Activated CD4-positive, alpha-beta T cell treated with anti-CD3 and anti-CD28 coated beads, Interleukin-2, amount 50 U/mL, for 1 hour (primary cell): ENCODE measurements at places on chromosomes 6 and 20.

DNA sequence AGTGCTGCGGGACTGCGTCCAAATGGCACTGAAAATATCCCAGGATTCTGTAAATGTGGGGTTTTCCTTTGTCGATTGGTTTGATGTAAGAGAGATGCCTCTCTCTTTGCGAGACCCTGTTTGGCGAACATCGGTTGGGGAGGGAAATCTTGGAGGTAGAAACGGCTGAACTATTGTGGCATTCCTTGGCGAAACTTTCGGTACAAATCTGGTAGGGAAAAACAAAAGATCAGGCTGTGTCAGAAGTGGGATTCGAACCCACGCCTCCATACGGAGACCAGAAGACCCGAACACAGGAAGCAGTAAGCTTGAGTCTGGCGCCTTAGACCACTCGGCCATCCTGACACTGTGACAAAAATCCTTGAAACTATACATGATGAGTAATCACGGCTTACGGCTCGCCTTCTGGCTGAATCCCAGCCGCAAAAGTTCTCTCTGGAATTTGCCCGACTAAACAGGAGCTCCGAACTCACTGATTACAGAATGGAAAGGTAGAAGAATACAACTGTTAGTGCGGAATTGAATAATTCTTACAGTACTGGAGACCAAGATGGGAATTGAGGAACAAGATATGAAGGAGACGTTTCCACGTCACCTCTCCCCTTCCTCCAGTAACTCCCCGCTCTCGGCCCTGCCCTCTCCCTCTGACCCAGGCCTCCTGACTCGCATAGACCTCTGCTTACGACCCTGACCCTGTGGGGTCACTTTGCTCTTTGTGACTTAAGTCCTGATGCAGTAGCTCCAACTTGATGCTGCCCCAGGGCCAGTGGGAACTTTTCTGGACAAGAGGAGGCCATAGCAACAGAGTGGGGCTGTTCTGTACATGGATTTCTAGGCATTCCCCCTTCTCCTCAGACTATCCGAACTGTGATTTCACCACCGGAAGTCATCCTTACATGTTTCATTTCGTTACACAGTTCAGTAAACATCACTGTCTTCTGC is 132.8 kb upstream of the ZNF184 start:
- no peak for DNase-seq

GRCh38 chr6:81770381-81770780 is 17.9 kb upstream of the TENT5A start:
- DNase-seq = no peak

- DNase-seq = no peak
These were observed 84.7 kb downstream of the RNF182 start for GRCh38 chr6:14009431-14009830.

DNA sequence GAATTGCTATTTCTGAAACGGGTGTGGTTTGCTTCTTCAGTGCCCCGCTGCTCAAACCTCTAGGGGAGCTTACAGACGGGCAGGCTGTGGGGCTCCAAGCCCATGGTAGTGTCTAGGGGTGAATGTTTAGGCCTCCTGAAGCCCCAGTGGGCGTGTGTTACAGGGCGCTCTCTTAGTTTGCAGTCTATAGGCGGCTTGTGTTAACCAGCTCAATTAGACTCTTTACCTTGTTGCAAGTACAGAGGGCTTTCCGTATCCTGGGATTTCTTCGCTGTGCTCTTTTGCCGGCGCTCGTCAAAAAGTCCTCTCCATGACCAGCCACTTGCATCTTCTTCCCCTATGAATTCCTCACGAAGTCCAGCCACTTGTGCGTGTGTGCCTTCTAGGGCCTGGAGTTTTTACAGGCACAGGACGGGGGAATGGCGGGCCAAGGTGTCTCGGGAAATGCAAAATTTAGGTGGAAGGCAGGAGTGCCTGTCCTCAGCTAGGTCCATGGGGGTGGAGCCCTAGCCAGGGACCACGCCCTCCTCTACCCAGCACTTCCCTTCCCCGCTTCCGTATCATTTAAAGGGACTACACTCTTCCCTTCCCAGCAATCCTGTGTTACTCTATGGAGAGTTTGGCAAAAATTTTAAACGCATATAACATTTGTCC is 94.5 kb downstream of the HTR1B start:
- DNase-seq = no peak

GRCh38 chr6:133502441-133503335 is 261.5 kb downstream of the EYA4 start:
- DNase-seq = no peak

DNA sequence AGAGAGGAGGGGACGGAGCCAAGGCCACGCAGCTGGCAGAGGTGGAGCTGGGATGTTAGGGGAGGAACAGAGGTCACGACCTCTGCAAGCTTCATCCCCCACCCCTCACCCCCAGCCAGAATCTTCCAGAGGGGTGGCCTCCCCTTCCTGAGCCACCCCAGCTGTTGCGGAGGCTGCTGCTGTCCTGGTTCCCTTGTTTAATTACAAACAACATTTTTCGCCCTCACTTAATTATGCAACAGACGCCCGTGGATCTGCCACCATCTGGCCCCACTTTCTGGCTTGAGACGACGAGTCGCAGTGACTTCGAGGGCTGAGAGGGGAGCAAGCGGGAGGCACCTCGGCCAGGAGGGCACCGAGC is 153.7 kb upstream of the PTPN1 start:
- DNase-seq = no peak

GRCh38 chr6:107314531-107314939 is 144.8 kb downstream of the PDSS2 start:
- DNase-seq = no peak

- peak; percentile 23 for DNase-seq
These were observed 2.8 kb upstream of the PHF20 start for GRCh38 chr20:35768731-35769664.

GRCh38 chr20:63153254-63154221 is 62.4 kb downstream of the YTHDF1 start:
- DNase-seq = no peak

DNA sequence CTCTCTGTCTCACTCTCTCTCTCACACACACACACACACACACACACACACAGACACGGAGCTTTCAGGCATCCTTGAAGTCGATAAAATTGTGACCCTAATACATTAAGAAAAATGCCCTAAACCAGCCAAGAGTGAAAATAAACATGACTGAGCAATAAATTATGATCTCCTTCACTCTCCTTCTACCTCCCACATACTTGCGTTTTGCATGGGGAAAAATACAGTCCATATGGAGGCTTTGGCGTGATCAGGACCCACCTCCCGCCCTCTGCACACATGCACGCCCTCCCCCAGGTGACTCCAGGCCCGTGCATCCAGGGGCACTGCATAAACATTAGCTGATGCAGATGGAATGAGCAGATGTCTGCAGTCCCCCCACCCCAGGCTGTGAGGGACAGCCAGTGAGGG is 114.2 kb upstream of the JARID2 start:
- DNase-seq = no peak

GRCh38 chr6:112773187-112773586 is 426.1 kb downstream of the RFPL4B start:
- DNase-seq = no peak

- no peak for DNase-seq
These were observed 32.2 kb downstream of the MRAP2 start for GRCh38 chr6:84065693-84066290.
